Activated T-helper 1 cell treated with anti-CD3 and anti-CD28 coated beads, Interleukin-2, amount 50 U/mL, for 16 hours (primary cell): ENCODE measurements at places on chromosomes 1 and 21.

DNA sequence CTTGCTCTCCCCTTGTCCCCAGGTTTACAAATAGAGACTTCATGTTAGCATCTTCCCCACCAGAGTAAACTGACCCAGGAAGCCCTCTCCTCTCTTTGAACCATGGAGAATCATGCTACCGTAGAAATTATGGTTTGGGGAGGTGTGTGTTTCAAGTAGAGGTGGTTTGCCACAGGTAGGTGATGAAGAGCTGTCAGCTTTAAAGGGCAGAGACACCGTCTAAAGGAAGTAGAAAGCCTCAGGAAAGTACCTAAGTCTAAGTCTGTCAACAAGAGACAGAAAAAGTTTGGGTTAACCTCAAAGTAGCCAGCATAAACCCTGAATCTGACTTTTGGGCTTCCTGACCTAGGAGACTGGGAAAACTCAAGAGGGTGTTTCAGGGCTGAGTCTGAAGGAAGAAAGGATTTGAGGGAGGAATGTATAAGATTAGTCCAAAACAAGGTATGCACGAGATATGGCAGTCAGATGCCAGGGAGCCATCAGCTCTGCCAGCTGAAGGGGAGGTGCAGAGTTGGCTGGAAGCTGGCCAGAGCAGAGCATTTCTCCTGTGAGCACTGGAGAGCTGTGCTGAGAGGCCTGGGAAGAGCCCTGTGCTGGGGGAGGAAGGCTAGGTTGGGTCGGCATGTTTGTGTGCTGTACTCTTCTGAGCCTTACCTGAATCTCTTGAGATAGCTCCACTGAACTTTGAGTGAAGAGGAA is 14.3 kb downstream of the ADAMTSL4 start:
- DNase-seq, result no peak

DNA sequence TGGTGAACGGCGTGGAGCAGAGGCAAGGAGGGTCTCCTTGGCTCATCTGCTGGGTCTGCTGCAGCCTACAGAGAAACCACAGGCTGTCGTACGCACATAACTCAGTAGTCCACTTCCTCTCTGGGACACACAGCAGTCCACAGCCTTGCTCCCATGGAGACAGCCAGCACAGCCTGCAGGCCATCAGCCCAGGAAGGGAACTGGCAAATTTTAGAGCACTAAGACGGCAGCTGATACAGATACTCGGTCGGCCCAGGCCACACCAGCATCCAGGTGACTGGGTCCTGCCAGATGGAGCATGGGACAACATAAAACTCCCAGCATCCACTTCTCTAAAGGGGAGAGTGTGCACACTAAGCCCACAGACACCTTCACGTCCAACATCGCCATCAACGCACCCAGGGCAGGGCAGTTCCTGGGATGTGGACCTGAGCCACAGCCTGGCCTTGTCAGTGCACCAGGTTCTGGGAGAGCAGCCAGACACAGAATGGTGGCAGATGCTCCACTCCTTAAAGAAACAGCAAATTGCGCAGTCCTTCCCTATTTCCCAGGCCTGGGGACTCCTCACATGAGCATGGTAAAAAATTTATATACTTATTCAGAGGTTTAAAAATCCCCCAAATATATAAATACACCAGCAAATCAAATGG is 247.1 kb upstream of the RAB4A start:
- DNase-seq, result no peak

GRCh38 chr1:86956221-86956620 is 41.8 kb downstream of the HS2ST1 start:
- DNase-seq, result no peak

DNA sequence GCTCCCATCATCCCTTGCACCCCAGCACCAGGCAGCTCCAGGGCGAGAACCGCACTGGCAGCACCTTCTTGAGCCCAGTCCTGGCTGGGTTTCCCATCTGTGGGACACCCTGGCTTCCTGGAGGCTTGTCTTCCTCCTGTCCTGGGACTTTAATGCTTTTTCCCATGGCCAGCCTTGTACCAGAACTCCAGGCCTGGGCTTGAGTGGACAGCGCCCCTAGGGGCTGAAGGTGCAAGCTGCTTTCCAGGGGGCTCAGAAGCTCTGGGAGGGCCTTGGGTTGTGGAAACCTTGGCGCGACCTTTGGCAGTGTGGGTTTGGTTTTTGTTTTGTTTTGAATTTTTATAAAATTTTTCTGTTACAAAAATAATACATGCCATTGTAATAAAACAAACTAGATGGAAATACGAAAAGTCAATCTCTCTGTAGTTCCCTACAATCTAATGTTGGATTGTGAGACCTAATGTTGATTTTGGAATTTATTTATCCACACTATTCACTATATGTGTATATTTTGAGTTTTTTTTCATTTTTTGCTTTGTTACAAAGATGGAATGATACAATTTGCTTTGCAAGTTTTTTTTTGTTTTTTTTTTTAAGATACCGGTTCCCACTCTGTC is 33.8 kb upstream of the RPL11 start:
- DNase-seq, result no peak

- no peak for DNase-seq
Measured at GRCh38 chr1:197980457-197980856, 63.3 kb downstream of the LHX9 start.

GRCh38 chr1:20867847-20868246 is 80.7 kb upstream of the HP1BP3 start:
- DNase-seq, result no peak

- DNase-seq, result no peak
Measured at GRCh38 chr1:36990928-36991327, 43.4 kb downstream of the GRIK3 start.

DNA sequence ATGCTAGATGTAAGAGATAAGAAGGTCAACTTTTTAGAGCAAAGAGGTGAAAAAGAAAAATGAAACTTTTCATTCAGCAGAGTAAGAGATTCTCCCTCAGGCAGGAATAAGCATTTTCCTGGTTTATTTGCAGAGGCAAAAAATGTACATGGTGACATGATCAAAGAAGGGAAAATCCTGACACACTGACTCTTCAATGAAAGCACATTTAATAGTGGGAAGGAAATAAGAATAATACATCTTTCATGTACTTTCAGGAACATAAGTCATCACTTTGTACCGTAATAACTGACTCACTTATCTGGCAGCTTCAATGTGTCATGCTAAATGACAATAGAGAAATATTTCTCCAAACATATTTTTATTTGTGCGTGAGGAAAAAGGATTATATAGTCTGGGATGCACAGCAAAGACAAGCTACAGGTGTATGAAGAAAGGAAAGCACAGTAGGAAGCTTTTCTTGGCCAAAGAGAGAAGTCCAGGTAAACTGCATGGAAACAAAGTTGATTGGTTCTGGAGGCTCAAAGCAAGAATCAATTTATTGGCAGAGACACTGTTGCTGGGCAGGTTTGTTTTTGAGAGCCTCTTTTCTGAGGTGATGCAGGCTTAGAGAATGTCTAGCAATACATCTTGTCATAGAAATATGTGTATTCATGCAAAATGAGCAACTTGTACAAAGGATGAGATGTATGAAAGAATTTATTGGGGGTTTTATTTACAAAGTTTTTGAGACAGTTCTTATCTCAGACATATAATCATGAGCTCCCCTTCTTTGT is 1409.0 kb downstream of the PLA2G4A start:
- no peak for DNase-seq

DNA sequence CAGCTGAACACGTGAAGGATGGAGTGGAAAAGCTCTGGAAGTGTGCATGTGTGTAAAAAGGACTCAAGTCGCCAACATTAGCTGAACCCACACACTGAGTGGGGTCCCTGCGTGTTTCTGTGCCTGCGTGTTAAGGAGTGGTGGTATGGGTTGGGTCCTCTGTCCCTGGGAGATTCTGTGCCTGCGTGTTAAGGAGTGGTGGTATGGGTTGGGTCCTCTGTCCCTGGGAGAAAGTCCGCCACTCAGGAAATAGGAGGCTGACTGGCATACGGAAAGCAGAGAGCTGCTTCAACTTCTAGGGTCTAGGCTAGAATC is 7.0 kb upstream of the SOX13 start:
- DNase-seq, result no peak

GRCh38 chr1:220819467-220820026 is 32.8 kb downstream of the MTARC1 start:
- DNase-seq, result no peak
